Kasumi-1 (cell line): ENCODE measurements at places on chromosomes 7 and 10.

GRCh38 chr10:132612571-132613504 is 75.3 kb downstream of the INPP5A start:
- DNase-seq, result no peak

DNA sequence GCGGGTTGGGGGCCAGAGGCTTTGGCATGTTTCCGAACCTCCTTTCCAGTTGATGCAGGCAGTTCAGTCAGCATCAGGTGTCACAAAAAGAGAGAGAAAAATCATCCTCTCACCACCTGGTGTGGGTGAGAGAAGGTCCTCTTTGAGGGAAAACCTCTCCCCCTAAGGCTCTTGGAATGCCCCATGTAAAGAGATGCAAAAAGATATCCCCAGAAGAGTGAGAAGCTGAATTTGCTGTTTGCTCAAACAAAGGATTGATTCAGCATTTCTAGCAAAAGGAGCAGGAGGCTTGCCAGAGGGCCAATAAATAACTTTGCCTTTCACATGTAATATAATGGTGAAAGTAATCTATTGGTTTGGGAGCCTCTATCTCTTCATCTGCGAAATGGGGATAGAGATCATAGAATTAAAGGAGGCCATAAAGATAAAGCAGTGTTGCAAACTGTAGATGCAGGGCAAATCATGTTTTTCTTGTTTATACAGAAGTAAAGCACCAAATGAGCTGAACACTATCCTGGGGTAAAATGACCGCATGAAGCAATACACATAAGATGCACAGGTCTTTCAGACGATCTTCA is 425.9 kb downstream of the LRMDA start:
- no peak for DNase-seq

GRCh38 chr7:123502201-123502600 is 32.2 kb downstream of the IQUB start:
- DNase-seq, result no peak

DNA sequence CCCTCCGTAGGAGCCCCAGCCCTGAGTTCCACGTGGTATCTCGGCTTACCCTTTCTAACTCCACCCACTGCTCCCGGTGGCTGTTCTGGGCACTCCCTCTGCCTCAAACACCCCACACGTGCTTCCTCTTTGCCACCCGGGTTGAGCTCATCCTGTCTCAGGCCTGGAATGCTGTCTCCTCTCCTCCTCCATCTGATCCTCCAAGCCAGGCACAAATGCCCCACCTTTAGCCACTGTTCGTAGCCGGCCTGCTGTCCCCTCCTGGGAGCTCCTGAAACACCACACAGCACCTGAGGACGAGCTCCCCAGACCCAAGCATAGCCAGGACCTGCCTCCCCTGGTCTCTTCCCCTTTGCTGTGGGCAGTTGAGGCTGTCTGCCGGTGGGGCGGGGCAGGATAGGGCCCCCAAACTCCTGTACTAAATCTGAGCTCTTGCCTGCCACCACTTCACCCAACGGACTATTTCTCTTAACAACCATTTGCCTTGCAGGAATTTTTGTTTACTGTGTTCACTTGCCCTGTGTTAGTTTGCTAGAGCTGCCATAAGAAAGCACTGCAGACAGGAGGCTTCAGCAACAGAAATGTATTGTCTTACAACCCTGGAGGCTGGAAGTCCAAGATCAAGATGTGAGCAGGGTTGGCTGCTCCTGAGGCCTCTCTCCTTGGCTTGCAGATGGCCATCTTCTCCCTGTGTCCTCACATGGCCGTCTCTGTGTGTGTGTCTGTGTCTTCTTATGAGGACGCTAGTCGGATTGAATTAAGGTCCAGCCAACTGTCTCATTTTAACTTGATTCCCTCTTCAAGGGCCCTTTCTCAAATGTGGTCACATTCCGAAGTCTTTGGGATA is 58.3 kb upstream of the SHH start:
- DNase-seq, result no peak

- peak; percentile 34 for DNase-seq
Observed at GRCh38 chr7:50068026-50068425, 25.0 kb downstream of the ZPBP start.

DNA sequence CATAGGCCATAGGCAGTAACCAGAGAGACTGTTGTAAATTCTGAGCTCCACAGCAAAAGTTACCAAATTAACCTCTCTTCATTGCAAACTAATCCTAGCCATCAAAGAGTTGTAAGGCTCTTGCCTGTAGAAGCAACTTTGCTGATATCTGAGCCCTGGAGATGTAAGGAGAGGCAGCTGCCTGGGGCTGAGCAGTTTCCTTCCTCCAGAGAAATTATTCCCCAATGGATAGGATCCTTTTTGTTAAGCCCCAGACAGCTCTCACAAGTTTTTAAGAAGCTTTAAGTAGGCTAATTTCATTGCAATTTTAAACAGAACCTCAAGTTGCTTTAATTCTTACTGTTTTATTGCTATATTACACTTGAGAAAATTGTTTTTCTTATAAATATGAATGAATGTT is 211.1 kb downstream of the GALNT17 start:
- no peak for DNase-seq

DNA sequence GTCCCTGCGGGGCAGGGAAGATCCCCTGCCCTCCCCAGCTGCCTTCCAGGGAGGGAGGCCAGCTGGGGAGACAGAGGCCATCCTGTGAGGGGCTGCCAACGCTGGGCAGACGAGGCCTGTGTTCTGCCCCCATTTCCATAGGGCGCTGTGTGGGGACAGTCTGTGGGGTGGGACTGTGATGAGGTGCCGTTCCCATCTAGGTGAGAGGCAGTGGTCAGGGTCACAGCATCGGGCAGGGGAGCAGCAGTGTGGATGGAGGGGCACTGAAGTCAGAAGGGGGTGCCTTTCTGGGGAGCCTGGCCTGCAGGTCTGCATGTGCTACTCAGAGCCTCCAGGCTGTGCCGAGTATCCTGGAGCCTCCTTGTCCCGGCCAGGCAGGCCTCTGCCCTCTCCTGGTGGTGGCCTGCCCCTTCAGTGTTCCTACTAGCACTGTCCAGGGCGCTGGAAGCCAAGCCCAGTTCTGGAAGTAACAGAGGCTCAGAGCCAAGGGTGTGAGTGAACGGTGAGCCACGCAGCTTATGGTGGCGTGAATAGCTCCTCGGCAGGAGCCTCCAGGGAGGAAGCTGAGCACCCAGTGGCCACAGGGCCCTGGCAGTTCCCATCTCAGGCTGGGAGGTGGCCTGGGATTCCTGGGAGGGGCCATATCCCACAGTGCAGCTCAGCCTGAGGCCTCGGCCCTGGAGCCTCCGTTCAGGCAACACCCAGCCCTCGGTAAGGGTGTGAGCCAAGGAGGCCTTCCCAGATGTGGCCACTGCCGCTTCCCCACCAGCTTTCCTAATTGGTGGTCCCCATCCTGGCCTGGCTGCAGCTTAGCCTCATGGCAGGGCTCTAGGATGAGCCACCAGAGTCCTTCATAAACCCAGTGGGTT is 23.3 kb upstream of the CSGALNACT2 start:
- DNase-seq, result no peak

- DNase-seq, result no peak
Observed at GRCh38 chr10:14009371-14010100, 321.2 kb downstream of the FRMD4A start.

DNA sequence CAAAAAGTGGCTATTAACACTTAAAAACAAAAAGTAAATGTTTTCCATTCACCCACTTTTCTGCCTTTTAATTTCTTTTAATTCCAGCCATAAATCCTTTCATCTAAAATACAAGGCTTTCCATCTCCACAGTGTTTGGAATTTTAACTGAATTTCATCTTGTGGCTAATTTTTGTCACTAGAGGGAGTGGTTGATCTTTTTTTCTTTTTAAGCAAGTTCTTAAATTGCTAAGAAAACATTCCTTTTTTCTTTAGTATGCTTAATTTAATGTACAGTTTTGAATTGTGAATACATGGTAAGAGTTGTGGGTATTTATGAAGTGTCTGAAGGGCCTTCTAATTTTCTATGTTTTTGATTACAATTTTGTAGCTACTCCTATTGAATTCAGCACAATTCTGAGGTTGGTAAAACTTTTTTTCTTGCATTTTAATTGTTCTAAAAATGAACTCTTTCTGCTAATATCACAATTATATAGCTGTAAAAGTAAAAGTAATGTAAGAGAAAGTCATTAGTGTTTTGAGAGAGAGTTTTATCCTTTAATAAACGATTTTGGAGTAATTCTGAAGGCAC is 54.9 kb upstream of the ANK3 start:
- peak; percentile 77 for DNase-seq

GRCh38 chr10:27490807-27491206 is 13.3 kb upstream of the RAB18 start:
- no peak for DNase-seq

- no peak for DNase-seq
Observed at GRCh38 chr7:121459148-121459547, 63.0 kb upstream of the FAM3C start.

- no peak for DNase-seq
Observed at GRCh38 chr7:148211740-148212151, 378.8 kb upstream of the C7orf33 start.

GRCh38 chr7:28106321-28106829 is 74.2 kb downstream of the JAZF1 start:
- DNase-seq, result no peak

DNA sequence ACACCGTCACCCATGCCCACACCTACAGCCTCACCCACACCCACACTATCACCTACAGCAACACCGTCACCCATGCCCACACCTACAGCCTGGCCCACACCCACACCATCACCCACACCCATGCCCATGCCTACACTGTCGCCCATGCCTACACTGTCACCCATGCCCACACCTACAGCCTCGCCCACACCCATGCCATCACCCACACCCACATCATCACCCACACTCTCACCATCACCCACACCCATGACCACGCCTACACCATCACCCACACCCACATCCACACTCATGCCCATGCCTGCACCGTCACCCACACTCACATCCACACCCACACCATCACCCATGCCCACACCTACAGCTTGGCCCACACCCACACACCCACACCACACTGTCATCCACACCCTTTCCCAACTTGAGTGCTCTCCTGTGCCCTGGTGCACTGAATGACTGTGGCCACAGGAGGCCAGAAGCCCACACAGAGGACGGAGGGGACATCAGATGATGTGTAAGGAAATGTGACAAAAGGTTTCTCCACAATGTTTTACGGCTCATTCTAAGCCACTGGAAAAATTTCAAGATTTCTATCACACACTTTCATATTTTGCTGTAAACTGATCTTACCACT is 153.3 kb downstream of the WDR37 start:
- DNase-seq, result no peak
